ENCODE measurements at places on chromosomes 7 and 10. TPM values are rescaled to one million over a fixed set of nuclear protein-coding genes. Genes with fewer than 3 reads are reported as not detected.

DNA sequence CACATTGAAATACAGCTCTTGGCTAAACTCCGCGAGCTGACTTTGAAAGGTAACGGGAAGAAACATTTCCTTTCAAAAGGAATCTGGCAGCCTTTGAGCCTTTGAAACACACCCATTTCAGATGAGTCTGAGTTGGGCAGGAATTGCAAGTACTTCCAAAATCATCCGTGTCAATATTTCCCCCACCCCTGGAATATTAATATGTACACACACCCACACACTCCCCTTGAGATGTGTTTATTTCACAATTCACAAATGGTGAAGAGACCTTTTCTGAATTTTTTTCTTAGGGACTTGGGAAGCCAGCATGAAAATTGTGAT lies 438.7 kb upstream of the NRP1 start:
- no peak for DNase-seq

IMPDH1 gene
- 23.2 TPM for polyA plus RNA-seq

- DNase-seq = no peak
Observed at GRCh38 chr10:106038246-106038645, 1126.3 kb downstream of the SORCS1 start.

MEIG1 gene
- polyA plus RNA-seq = 0.39 TPM

GRCh38 chr10:61744469-61744868 lies 81.7 kb downstream of the CABCOCO1 start:
- DNase-seq = no peak

GRCh38 chr10:83533290-83533689 lies 606.0 kb upstream of the GHITM start:
- DNase-seq = no peak

DNA sequence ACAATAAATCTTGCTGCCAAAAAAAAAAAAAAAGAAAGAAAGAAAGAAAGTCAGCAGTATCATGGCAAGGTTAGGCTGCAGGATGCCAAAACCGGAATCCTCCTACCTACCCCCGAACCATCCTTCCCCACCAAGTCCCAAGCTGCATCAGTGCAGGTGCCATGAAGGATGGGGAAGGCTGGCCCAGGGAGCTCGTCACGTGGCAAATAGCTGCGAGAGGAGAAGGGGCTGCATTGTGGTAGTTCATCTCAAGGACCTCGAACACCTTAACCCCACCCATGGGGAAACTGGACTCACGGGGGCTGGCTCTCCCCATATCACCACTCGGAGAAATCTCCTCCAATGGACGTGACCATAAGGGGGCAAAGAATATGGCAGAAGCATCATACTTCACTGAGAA lies 86.2 kb downstream of the TACC2 start:
- no peak for DNase-seq

MMD2 gene
- polyA plus RNA-seq = not detected

DNA sequence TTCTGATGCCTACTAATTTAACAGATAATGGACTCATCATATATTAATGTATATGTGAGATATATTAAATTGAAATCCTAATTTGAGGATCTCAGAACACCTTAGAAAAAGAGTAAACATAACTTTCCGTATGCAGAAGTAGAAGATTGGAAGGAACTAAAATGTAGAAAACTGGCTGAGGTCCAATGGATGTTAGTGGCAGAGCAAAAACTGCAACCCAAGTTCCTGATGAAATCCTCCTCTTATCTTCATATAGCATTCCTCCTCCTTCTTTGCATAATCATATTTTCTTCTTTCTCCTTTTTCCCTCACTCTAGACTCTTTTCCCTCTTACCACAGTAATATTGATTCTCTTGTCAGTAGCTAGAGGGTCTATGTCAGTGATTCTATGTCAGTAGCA lies 6.0 kb downstream of the INA start:
- no peak for DNase-seq

- DNase-seq = no peak
Observed at GRCh38 chr10:20369863-20370736, 527.0 kb downstream of the NEBL start.

DNA sequence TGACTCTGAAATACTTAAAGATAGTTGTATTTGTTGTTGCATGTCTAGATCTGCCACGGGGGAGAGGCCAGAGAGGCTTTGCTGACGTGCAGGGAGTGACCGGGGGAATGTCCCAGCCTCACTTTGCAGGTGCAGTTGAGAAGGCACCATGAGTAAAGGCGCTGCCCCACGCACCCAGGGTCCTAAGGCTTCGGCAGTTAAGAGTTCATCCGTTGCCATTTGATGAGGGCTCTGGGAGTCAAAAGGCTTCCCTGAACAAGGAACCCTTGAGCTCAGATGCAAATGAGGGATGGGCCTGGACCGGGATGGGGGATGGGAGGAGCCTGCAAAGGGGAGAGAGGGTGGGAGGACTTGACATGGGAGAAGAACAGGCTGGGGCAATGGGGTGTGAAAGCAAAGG lies 20.4 kb downstream of the PPP2R2D start:
- DNase-seq = no peak

GRCh38 chr10:68075550-68076004 lies 494 bp upstream of the HERC4 start:
- DNase-seq = peak; percentile 10

GRCh38 chr10:104577861-104578521 lies 63.1 kb upstream of the SORCS3 start:
- DNase-seq = no peak

- no peak for DNase-seq
Observed at GRCh38 chr7:125195156-125195555, 265.5 kb upstream of the POT1 start.

- no peak for DNase-seq
Observed at GRCh38 chr7:29116361-29117200, 29.8 kb downstream of the CPVL start.

- peak; percentile 79 for DNase-seq
Observed at GRCh38 chr7:46197785-46198540, 276.9 kb upstream of the IGFBP3 start.
